Retinal pigment epithelial cell (primary cell): ENCODE measurements at places on chromosomes 1 and 21.
A peak's percentile ranks its signal among the peaks of the same experiment; 100 is the strongest.

- no peak for DNase-seq
Observed at GRCh38 chr1:47872886-47873285, 124.3 kb downstream of the TRABD2B start.

GRCh38 chr1:155000726-155001424, 1.7 kb upstream of the ZBTB7B start:
- peak; percentile 57 for DNase-seq

- DNase-seq = peak; percentile 29
Observed at GRCh38 chr1:165129568-165130164, 226.8 kb downstream of the LMX1A start.

DNA sequence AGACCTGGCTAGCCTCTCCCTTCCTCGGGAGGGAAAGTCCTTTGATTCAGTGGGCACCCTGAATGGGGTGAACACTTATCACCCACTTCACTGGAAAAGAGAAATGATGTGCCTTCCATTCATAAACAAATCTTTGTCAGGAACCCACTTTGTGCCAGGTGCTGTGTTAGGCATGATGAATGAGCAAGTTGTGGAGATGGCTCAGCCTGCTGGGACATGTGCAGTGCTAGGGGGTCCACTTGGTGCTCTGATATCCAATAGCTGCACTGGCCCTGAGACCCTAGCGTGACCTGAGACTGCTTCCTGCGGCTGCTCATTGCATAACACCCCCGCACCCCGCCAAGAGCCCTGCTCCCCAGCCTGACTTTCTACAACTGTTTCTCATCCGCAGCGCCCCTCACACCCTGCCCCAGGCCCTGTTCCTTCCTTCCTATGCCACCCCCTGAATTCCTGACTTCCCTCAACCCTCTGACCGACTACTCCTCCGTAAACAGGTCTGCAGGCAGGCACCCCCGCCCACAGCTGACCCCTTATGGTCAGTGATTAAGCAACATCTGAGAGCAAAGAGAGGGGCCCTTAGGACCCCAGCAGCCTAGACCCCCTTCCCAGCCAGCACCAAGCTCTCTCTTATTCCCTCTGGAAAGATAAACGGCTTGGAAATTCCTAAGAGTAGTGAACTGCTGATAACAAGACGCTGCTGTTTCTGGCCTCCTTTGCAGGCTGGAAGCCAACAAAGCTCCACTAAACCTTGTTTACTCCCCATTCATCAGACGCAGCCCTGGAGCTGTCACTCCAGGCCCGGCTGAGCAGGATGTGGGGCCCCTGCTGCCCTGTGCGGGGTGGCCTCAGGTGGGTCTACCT, 12.9 kb downstream of the CSRP1 start:
- DNase-seq = peak; percentile 60

DNA sequence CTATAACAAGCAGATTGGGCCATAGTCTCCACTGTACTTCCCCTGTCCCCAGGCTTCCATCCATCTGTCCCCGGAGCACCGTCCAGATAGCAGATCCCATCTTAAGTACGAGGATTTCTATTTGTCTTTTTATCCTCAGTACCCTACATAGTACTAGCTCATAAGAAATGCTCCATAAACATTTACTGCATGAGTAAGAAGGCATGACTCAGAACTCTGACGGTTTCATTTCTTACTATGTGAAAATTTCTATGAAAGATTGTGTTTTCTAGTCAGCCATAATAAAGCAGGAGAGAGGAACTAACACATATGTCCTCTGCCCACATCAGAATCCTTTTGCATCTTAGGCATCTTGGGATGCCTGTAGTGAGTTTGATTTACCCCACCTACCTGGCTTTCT, 49.5 kb downstream of the CHD1L start:
- no peak for DNase-seq

DNA sequence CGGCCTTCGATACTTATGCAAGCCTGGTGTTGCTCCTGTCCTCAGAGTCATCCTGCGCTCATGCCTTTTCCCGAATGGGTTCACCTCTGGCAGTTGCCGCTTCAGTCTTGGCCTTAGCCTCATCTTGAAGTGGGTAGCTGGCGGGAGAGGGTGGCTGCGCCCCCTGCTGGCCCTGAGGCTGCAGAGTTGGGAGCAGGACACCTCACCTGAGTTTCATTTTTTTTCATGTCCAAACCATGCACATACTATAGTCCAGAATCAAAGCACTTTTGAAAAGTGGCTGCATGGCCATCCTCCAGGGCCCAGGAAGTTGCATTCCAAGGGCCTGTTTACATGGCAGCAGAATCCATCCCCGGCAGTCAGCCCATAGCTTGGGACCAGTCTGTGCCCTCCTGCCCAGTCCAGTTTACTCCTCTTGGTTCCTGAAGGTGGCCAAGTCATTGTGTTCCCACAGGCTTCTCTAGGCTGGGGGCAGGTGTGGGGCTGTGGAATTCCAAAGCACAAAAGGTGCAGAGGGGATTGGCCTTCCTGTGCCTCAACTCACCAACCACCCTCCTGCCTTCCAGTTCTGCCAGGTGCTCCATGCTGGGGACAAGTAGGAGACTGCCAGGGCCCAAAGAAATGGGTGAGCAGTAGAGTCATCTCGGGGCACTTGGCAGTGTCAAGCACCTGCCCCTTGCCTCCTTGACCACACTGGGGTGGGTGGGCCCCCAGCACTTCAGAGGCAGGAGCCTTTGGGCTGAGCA, 44.0 kb downstream of the YARS1 start:
- DNase-seq = no peak
